ENCODE measurements at places on chromosomes 11 and 22.

GRCh38 chr11:548700-549603 lies 11.6 kb downstream of the LMNTD2 start:
- no peak for DNase-seq

DNA sequence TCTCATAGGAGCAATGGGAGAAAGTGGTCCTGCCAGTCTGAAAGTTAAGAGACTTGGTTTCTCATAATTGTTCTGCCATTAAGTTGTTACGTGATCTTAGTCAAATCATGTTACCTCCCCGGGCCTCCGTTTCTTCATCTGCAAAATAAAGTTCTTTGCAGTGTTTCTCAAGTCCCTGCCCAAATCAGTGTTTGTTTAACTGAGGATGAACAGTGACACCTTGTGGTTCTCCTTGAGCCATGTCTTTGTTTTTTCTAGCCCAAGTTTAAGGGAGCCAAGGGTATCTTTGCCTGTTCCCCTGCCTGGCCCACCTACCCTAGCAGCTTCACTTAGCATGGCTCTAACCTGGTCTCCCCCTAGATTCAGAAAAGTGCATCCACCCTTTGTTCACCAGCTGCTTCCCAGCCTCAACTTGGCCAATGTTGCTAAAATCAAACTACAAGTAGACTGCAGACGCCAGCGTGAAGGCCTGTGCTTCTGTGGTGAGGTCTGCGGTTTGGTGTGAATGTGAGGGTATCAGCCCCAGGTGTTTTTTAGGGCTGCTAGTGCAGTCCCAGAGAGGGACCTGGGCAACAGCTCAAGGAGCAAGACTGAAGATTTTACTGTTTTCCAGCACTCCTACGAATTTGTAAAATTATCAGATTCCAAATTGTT lies 35.5 kb downstream of the FZD4 start:
- DNase-seq = no peak

DNA sequence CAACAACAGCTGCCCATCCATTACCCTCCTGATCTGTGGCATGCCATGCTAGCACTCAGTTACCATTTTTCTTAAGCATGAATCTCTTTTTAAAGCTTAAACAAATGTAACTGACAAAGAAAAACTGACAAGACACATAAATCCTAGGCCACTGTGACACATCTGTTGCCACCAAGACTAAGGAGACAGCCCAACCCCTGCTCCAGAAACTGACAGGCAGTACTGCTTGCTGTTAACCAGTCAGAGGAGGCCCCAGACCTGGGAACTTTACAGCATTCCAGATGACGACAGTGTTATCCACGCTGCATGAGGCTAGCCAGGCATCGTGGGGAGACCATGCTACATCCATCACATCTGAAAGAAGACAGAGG lies 33.8 kb downstream of the HIRA start:
- no peak for DNase-seq

GRCh38 chr11:114295676-114296604 lies at the start of gene NNMT:
Gene NNMT, plus strand, starts transcription at chr11:114296399. Its CDS starts 158 bp downstream, at chr11:114296557.
- peak; percentile 74 for DNase-seq

GRCh38 chr22:38572065-38572464 lies 2.1 kb upstream of the DMC1 start:
- peak; percentile 34 for DNase-seq

- no peak for DNase-seq
Measured at GRCh38 chr11:4006946-4007680, 87.5 kb upstream of the RRM1 start.

GRCh38 chr22:47167056-47167455 lies 404.6 kb downstream of the TBC1D22A start:
- peak; percentile 0 for DNase-seq

- DNase-seq = no peak
Measured at GRCh38 chr22:49894322-49895054, 23.8 kb downstream of the ALG12 start.

- no peak for DNase-seq
Measured at GRCh38 chr22:50012211-50013181, at the start of gene IL17REL. Gene IL17REL, minus strand, starts transcription at chr22:50012765. Its CDS starts 119 bp downstream, at chr22:50012646.

DNA sequence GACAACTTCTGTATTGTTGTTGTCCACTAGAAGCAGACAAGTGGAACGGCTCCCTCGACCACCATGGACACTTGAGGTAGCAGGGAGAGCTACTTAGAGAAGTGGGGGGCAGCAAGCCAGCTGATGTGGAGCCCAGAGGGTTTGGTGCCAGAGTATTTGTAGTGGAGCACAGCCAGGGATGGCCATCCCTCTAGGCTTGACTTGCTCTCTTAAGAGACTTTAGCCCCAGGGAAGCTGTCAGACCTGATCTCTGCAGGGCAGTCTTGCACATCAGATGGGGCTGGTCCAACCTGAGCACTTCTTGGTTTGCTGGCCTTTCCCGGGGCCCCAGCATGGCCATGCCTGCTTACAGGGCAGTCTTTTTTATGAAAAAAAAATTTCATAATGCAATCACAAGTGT lies 15.0 kb upstream of the TMEM135 start:
- DNase-seq = no peak

DNA sequence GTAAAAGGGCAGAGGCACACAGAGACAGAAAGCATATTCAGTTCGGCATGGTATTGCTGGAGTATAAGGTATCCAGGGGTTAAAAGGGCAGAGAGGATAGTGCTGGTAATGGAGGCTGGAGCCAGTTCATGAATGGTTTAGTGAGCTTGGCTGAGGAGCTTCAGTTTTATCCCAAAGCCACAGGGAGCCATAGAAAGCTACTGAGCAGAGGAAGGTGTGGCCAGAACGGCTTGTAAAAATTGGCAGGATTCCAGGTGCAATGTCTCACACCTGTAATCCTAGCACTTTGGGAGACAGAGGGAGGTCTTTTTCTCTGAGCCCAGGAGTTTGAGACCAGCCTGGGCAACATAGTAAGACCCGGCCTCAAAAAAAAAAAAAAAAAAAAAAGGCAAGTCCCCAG lies 186.1 kb downstream of the MYO18B start:
- DNase-seq = no peak

- no peak for DNase-seq
Measured at GRCh38 chr11:19267567-19267966, 26.8 kb upstream of the E2F8 start.

DNA sequence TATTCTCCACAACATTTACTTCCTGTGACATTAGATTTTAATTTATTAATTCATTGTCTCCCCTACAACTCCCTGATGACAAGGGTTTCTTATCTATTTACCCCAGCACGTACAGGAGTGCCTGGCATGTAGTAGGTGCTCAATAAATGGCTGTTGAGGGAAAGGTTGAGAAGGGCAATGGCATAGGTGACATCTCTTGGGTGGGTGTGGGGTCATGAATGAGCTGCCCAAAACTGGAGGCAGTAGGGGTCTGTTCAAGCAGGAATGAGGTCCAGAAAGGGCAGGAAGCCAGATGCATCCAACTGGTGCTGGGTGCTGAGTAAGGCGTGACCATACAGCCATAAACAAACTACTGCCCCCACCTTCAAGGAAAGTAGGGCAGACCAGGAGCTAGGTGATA lies 2.8 kb downstream of the VWCE start:
- DNase-seq = no peak

GRCh38 chr11:119403021-119403420 lies 20.0 kb downstream of the THY1 start:
- DNase-seq = no peak

- DNase-seq = no peak
Measured at GRCh38 chr22:22833059-22833458, 54.6 kb upstream of the IGLL5 start.

GRCh38 chr22:20651286-20651685 lies 122.6 kb upstream of the SERPIND1 start:
- DNase-seq = no peak

DNA sequence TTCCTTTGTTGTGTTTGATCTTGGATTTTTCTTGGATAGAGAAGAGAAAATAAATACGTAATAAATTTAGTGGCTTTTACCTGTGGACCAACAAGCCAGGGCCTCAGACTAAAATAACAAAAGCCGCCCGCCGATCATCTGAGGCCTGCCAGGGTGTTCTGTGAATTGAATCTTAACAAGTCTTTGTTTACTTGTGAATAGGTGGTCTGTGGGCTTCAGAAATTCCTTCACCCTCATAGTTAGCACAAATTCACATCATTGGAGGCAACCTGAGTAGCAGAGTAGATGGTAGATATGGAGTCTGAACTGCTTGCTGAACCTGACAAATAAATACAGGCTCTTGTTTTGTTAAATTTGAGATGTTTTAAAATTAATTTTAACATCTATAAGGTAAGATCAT lies 176.3 kb upstream of the MTNR1B start:
- no peak for DNase-seq

GRCh38 chr22:40325315-40325714 lies 21.0 kb upstream of the ADSL start:
- no peak for DNase-seq

- DNase-seq = no peak
Measured at GRCh38 chr22:37701141-37701786, 4.4 kb downstream of the TRIOBP start.

DNA sequence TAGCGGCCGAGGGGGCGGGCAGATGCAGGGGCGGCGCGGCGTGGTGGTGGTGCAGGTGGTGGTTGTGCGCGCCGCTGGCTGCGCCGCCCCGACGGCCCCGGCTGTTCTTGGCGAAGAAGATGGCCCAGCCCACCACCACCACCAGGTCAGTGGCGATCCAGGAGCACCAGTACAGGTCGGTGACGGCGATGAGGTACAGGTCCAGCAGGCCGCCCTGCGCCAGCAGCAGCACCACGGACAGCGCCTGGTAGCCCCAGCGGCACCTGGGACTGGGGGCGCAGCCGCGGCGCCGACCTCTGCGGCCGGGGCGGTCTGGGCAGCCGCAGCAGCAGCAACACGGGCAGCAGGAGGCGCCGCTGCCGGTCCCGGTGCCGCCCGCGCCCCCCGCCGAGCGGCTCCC lies 879 bp downstream of the TMEM121B start:
- no peak for DNase-seq

DNA sequence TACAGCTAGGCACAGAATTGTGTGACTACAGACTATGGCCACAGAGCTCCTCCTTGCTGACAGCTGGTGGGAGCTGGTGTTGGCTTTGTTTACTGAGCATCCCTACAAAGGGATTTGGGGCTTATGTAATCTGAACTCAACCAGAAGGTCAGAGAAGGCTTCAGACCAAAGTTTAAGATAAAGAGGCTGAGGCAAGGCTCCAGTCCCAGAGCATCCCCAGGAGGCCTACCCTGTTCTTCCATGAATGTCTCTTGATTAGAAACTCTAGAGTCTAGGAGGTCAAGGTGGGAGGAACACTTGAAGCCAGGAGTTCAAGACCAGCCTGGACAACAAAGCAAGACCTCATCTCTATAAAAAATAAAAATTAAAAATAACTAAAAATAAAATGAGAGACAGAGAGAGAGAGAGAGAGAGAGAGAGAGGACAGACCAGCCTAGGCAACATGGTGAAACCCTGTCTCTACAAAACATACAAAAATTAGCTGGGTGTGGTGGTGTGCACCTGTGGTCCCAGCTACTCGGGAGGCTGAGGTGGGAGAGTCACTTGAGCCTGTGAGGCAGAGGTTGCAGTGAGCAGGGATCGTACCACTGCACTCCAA lies 125.5 kb upstream of the SERPIND1 start:
- DNase-seq = no peak

GRCh38 chr22:38082986-38083710 lies 836 bp downstream of the SLC16A8 start:
- DNase-seq = no peak
